ENCODE measurements at places on chromosomes 6 and 20. TPM values are rescaled to one million over a fixed set of nuclear protein-coding genes. Genes with fewer than 3 reads are reported as not detected.

Gene CLPSL1
- not detected for total RNA-seq

Gene GMDS
- total RNA-seq: 20.5 TPM

Gene C4A
- 5.4 TPM for total RNA-seq

Gene LIN28B
- total RNA-seq: not detected

Gene SRPK1
- total RNA-seq: 44.9 TPM

Gene HSPA1L
- 3.5 TPM for total RNA-seq

GRCh38 chr6:133040803-133041419, 200.2 kb upstream of the EYA4 start:
- no peak for DNase-seq

- DNase-seq: no peak
Observed at GRCh38 chr6:115783402-115784061, 277.2 kb downstream of the FRK start.

DNA sequence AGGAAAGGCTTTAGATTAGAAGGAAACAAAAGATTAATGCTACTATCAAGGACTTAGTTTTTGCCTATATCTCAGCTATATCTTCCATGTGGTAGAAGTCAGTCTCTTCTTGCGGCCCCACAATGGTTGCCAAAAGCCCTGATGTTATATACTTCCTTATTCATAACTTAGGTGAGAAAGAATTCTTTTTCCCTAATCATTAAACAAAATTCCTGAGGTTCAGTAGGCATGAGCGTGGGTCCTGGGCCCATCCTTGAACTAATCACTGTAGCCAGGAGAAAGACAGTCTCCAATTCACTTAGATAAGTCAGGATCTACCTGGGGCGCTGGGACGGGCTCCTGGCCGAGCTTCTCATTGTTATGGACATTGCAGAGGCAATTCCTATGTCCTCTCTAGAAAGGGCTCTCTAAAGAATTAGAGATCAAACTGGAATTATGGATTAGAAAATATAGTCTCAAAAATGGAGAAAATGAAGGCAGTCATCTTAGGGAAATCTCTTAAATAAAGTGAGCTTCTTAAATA, 134.3 kb downstream of the KIF6 start:
- no peak for DNase-seq

DNA sequence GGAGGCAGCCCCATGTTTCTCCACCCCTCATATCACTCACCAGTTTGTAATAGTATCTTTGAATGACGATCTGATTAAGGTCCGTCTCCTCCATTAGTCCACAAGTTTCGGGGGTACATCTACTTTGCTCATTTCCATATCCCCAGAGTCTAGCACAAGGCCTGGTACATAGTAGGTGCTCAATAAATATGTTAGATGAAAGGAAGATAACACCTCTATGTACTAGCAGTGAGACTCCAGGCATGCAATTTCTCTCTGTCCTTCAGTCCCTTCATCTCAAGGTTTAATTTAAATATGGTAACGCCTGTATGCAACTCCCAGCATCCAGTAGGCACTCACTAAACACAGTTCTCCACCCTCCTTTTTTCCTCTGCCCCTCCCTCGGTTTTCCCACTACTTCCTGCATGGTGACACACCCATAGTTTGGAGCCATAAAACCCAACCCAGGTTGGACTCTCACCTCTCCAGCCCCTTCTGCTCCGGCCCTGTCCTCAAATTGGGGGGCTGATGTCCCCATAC, 461 bp upstream of the HNF4A start:
- DNase-seq: no peak

- no peak for DNase-seq
Observed at GRCh38 chr6:33205191-33206026, 954 bp downstream of the HSD17B8 start.

DNA sequence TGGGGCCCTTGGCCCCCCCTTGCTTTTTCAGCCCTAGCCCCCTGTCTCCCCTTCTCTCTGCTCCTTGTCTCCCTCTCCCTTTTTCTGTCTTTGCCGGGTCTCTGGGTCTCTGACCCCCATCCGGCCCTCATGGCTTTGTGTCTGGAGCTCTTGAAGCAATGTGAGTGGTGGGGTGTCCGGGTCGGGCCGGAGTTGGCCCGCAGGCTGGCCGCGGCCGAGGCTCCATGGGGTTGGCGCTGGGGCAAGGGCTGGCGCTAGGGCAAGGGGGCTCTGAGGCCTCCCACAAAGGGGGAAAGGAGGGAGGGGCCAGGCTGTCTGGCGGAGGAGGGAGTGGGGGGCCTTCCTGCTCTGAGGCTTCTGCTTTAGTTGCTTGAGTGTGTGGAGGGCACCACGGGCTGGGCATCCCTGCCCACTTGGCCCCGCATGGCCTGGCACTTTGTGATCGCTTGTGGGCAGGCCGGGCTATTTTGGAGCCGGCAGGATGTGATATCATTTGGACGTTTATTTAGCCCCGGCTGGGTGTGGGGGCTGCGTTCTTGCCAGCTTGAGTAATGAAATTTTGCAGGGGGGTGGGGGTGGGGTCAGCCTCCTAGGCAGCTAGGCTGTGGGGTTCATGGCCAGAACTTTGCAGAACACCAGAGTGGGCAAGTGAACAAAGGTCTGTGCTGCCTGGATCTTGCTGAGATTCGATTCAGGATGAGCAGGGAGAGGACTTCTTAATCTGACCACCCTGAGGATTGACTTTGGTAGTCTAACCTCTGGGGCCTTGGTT, 78.7 kb upstream of the MYL9 start:
- DNase-seq: no peak

GRCh38 chr6:141123497-141123896, 1009.2 kb upstream of the GJE1 start:
- DNase-seq: no peak

DNA sequence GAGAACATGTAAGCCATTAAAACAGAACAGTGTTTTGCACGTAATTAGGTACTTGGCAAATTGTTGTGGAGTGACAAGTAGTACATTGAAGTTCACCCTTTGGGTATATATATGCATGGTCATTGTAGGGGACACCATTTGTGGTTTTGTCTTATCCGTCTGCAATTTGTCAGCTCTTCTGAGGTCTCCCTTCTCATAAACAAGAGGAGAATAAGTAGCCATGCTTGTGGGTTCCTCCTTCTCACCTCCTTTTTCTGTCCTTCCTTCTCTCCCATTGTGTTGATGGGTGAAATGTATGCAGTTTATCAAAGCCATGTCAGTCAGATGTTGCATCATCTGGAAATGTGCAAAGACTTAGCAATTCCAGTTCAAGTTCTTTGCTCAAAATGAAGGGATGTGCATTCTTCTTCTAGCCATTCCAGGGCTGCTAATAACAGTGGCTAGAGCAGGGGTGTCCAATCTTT, 70.9 kb downstream of the QKI start:
- no peak for DNase-seq

GRCh38 chr6:168784426-168784825, 343.4 kb downstream of the SMOC2 start:
- DNase-seq: no peak

- DNase-seq: no peak
Observed at GRCh38 chr6:1191141-1191630, 120.7 kb upstream of the FOXQ1 start.

DNA sequence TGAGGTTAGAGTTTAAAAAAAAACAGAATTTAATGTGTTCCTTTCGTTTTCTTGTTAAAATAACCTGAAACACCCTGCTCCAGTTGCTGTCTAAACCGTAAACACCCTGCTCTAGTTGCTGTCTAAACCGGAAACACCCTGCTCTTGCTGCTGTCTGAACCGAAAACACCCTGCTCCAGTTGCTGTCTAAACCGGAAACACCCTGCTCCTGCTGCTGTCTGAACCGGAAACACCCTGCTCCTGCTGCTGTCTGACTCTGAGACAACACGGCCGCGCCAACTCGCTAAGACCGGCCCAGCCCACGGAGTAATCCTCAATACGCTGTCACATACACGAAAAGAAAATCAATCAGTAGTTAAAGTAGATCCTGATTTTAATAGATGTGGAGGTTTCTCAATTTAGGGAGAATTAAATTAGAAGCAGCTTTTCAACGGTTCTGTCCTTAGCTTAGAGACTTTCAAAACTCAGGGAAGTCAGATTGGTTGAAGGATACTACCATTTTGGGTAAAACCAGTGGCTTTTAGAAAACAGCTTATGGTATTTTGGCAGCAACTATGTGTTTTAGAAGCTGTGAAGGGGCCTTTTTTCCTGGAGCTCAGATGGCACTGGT, 98.3 kb downstream of the RAMACL start:
- peak; percentile 74 for DNase-seq

DNA sequence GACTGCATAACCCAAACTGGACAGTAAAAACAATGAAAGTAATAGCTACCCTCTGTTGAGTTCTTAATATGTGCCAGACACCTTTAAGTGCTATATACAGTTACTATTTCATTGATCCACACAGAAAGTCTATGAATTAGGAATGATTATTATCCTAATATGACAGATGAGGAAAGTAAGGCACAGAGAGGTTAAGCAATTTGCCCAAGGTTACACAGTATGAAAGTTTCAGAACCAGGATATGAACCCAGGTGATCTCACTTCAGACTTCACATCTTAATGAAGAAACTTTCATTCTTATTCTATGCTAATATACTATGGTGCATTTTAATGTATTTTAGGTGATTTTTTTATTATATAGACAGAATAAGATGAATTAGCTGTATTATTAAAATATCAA, 40.6 kb upstream of the RIPPLY2 start:
- DNase-seq: no peak

DNA sequence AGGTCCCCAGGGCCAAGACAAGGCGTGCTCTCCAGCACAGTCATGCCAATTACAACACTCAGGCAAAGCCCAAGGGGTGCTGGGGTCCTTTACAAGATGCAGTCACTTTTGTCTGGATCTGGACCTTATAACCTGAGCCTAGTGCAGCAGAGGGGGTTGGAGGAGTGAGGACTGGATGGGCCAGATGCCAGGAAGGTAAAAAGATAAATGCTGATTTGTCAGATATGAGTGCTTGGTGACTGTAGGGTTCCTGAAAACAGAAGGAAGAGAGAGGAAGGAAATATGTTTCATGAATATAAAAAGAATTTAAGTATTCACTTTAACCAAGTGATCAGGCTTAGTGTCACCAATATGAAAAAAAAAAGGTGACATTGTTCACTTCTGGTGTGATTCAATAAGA, 43.4 kb upstream of the TFAP2A start:
- no peak for DNase-seq

GRCh38 chr6:7152462-7152861, 44.7 kb downstream of the RREB1 start:
- DNase-seq: no peak

GRCh38 chr20:2729251-2729713, 36.7 kb downstream of the EBF4 start:
- no peak for DNase-seq

Data from T-helper 17 cell (primary cell).